ENCODE measurements at places on chromosomes 16 and 17.
A peak's percentile ranks its signal among the peaks of the same experiment; 100 is the strongest.

- DNase-seq = peak; percentile 2
Measured at GRCh38 chr17:65987988-65988387, 203.9 kb downstream of the CEP112 start.

- no peak for DNase-seq
Measured at GRCh38 chr17:28810437-28810836, 32.2 kb downstream of the FAM222B start.

GRCh38 chr16:65991149-65991701 is 375.3 kb upstream of the CDH5 start:
- DNase-seq = no peak

- DNase-seq = no peak
Measured at GRCh38 chr16:66369055-66369592, 2.6 kb downstream of the CDH5 start.

DNA sequence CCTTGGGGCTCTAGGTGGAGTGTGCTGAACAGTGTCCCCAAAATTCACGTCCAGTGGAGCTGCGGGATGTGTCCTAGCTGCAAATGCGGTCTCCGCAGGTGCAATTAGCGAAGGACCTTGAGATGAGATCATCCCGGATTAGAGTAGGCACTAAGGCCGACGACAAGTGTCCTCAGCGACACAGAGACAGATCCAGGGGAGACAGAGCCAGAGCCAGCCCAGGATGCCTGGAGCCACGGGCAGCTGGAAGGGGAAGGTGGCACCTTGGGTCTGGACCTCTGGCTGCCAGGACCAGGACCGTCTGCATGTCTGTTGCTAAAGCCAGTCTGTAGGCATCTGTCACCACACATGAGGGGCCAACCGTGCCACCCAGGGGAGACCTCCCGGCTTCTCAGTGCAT is 24.5 kb downstream of the SLC7A5 start:
- DNase-seq = no peak

GRCh38 chr17:7004398-7005253 is 7.8 kb upstream of the RNASEK start:
- peak; percentile 85 for DNase-seq

GRCh38 chr16:29815032-29815721 is 775 bp upstream of the PAGR1 start:
- DNase-seq = no peak

DNA sequence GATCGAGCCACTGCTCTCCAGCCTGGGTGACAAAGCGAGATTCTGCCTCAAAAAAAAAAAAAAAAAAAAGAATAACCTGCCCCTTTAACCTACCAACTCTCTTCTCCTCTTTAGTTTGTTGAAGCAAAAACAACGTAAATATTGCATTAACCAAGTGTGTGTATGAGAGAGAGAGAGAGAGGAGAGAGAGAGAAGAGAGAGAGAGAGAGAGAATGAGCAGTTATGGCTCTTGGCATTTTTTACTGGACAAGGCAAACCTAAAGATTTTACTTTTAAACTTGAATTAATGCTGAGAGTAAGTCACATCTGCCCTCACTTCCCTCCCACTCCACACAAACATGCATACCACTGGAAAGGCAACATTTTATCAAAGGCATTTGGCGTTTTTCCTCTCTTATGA is 3.0 kb upstream of the SLFN5 start:
- no peak for DNase-seq

- DNase-seq = no peak
Measured at GRCh38 chr17:32992321-32993033, 830 bp downstream of the SPACA3 start.

DNA sequence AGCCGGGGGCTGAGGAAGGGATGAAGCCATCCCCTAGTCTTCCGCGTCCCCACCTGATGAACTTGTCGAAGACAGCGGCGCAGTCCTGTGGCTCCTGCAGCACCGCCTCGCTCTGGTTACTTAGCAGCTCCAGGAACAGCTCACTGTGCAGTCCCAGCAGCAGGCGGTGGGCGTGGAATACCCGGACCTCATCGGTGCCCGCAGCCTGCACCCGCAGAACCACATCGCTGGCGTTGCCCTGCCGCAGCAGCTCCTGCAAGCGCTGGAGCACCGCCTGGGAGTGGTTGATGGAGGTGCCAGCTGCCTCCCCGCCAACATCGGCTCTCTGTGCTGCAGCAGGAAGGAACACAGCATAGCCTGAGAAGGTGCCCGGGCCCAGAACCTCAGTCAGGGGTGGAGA is 1.8 kb downstream of the BTBD17 start:
- no peak for DNase-seq

GRCh38 chr17:62827746-62828485 is 19.8 kb upstream of the MARCHF10 start:
- DNase-seq = no peak

GRCh38 chr16:48223490-48223889 is 20.6 kb upstream of the LONP2 start:
- DNase-seq = no peak

DNA sequence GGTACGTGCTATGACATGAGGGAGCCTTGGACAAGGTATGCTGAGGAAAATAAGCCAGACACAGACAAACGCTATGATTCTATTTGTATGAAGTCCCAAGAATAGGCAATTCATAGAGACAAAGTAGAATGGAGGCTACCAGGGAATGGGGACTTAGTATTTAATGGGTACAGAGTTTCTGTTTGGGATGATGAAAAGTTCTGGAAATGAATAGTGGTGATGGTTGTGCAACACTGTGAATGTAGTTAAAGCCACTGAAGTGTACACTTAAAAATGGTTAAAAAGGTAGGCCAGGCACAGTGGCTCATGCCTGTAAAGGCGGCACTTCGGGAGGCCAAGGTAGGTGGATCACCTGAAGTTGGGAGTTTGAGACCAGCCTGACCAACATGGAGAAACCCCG is 3.3 kb downstream of the PRPSAP1 start:
- no peak for DNase-seq

- DNase-seq = no peak
Measured at GRCh38 chr16:49889725-49890397, 33.9 kb upstream of the ZNF423 start.

- peak; percentile 95 for DNase-seq
Measured at GRCh38 chr17:7573324-7574080, 5.9 kb upstream of the CD68 start.

DNA sequence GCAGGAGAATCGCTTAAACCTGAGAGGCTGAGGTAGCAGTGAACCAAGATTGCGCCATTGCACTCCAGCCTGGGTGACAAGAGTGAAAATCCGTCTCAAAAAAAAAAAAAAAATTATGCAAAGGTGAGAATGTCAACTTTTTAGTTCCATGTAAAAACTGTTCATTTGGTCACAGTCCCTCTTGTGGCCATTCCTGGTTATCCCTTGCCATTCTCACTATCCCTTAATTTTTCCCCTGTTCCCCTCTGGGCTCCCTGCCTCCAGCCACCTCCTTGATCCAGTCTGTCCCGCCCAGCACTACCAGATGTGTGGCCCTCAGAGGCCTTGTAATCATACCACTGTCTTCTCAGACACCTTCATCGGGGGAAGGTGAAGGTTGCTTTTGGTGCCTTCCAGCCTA is 23.4 kb downstream of the DCAF7 start:
- no peak for DNase-seq

DNA sequence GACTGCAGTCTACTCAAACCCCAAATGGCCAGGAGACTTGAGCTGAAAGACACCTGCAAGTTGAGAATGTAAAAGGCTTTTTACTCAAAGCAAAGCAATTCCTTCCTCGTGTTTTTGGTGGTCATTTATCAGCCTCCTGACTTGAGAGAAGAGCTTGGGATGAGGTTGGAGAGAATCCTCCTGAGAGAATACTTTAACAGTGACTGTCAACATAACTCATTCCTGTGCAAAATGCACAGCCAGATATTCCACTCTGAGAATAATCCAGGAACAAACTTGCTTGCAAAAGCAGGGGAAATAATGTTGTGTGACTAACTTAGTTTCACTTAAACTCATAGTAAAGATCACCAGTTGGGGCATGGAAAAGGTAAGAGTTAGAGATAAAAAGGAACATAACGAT is 53.4 kb downstream of the SNTB2 start:
- DNase-seq = no peak

DNA sequence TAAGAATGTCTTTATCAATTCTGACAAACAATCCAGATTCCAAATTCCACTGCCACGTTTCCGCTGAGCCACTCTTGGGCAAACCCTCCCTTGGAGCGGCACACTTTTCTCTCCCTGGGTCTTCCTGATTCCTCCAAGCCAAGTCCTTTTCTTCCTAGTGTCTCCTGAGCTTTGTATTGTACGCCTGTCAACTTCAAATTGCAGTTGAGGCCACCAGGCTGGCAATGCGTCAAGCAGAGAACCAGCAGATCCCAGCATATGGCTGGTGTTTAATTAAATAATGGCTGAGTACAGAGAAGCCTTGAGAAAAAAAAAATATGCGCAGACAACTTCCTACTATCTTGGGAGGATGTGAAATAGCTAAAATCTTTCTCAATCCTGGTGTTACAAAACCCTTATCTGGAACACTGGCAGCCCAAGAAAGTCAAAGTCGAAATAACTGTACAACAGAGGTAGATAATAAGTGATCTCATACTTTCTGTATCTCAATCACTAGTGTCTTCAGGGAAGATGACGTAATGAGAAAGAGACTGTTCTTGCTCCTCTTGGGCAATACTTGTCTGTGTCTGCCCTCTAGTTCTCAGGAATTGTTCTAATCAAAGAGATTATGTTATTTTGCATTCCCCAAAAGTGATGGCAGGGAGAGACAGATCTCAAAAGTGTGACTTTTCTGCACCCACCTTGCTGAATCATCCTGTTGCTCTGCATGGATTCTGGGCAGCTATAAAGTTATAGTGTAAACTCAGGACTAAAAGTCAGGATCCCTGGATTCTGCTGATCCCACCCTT is 15.0 kb downstream of the SMIM36 start:
- no peak for DNase-seq

DNA sequence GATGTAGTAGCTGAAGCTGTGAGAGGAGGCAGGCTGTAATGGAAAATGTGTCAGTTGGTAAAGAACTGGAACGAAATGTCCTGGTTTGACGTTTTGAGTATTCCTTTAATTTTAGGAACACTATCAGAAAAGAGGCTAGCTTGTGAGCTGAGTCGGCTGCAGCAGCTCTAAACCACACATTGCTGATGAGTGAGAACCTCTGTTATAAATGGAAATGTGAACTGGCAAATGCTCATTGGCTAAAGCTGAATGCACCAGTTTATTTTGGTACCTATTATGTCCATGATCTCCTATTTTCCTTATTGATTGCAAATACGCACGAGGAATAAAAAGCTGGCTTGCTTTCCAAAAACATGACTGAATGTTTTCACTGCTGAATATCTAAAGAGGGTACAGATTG is 11.0 kb upstream of the WIPI1 start:
- no peak for DNase-seq

GRCh38 chr17:12712941-12713340 is 47.3 kb downstream of the MYOCD start:
- DNase-seq = no peak

GRCh38 chr17:72457712-72458111 is 336.9 kb downstream of the SOX9 start:
- DNase-seq = no peak

- DNase-seq = no peak
Measured at GRCh38 chr17:63450551-63450950, 4.4 kb upstream of the CYB561 start.

GRCh38 chr16:4247460-4247784 is 5.5 kb upstream of the SRL start:
- no peak for DNase-seq

DNA sequence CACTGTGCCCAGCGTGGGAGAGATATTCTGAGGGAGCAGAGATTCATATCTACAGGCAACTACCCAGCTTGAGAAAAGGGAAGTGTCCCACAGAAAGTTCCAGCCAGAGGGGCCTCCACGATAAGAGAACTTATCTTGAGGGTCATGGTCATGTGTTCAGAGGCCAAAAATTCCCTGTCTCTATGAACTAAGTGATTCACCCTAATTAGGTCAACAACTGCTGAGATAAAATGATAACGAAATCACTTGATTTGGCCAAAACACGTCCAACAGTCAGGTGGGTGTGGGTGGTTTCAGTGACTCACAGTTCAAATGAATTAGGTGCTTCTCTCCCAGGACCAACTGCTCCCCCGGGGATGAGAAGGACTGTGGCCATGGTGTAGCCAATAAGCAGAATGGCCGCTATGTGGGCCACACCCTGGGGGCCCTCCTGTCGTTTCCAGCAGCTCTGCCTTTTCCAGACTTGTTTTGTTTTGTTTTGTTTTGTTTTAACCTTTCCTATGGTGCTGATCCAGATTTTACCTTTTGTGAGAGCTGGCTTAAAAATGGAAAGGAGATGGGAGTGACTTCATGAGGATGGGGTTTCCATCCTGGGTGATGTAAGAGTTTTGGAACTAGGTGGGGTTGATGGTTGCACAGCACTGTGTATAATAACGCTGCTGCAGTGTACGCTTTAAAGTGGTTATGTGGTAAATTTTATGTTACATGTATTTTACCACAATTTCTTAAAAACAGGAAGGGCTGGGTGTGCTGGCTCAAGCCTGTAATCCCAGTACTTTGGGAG is 8.7 kb downstream of the DNAI2 start:
- peak; percentile 77 for DNase-seq

GRCh38 chr16:71631776-71632175 is 5.8 kb downstream of the MARVELD3 start:
- DNase-seq = no peak

GRCh38 chr17:67441052-67441895 is 64.2 kb downstream of the PITPNC1 start:
- DNase-seq = peak; percentile 89

DNA sequence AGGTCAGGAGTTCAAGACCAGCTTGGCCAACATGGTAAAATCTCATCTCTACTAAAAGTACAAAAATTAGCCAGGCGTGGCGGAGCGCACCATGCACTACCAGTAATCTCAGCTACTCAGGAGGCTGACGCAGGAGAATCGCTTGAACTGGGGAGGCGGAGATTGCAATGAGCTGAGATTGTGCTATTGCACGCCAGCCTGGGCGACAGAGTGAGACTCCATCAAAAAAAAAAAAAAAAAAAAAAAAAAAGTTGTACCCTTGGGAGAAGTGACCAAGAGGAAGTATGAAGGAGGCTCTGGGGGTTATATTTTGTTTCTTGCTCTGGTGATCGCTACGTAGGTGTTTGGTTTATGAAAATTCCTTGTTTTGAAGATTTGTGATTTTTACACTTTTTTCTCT is 66.3 kb downstream of the LITAF start:
- DNase-seq = no peak

DNA sequence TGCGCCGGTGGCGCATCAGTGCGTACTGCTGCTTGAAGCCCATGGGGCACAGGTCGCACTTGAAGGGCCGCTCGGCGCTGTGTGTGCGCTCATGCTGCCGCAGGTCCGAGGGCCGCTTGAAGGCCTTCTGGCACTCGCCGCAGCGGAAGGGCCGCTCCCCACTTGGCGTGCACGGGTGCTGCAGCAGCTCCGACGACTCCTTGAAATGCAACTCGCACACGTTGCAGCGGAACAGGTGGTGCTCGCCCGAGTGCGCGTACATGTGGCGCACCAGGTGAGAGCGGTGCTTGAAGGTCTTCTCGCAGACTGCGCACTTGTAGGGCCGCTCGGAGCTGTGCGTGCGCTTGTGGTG is 3.3 kb downstream of the ZNF319 start:
- no peak for DNase-seq

DNA sequence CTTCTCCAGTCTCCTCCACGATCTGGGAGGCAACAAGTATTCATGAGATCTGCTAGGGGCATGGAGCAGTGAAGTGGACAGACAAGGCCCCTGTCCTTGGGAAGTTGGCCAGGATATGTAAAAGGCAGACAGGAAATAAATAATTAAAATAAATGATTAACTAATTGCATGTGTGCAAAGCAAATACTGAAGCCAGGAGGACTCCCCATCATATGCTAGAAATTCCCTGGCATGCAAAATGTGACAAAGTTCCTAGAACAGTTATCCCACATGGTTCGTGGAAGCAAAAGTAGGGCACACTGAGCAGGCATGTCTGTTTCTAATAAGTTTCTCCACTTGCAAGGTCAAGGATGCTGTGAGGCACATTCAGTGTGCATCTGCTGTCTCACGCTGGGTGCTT is 86.8 kb downstream of the CDYL2 start:
- DNase-seq = no peak

Measured in CD4-positive, alpha-beta T cell treated with Interleukin-12 subunit alpha and Interleukin-12 subunit beta, for 1 hour (primary cell).